B cell (primary cell): ENCODE measurements at places on chromosomes 11 and 22.

DNA sequence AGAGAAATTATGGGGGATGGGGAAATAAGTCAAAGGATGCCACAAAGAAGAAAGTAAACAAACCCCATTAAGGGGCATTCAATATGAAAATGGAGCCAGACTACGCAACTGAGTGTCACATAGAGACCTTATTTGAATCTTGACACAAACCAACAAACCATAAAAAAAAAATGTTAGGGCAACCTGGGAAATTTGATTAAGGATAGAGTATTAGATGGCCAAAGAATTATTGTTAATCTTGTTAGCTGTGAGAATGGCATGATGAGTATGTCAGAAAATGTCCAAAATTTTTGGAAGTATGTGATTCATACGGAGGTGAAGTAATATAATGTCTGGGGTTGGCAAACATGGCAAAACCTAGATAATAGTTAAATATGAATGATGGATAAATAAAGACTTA lies 322.1 kb upstream of the MPPED2 start:
- no peak for DNase-seq

DNA sequence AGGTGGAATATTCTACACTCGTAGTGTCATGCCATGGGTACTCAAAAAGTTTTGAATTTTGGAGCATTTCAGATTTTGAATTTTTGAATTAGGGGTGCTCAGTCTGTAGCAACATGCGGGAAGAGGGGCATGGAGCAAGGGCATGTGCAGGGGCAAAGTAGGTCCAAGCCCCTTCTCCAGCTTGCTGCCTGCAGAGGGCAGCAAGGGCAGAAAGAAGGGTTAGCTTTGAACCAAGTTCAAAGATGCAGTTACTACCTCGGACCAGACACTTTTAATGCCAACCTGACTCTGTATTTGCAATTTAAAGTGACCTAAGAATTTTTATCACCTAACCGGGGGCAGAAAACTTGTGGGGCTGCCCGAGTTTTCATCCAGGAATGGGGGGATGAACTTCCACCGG lies 68.2 kb downstream of the CD82 start:
- no peak for DNase-seq

DNA sequence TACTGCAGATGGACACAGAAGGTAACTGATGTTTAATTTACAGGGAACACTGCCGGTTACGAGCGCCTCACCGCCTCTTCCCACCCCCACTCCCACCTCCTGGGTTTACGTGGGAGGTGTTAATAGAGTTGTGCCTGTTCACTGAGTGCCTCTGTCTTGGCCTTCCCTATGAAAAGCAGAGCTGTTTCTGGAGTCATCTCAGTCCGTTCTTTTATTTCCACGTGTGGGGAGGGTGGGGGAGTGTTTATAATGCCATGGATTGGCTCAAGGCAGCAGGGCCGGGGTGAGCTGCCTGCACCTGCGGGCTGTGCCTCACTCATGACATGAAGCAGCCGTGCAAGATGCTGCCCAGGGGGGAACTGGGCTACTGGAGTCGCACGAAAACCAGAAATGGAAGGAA lies 322.7 kb downstream of the CADM1 start:
- no peak for DNase-seq

- DNase-seq: peak; percentile 27
Observed at GRCh38 chr22:37844904-37845329, 783 bp upstream of the ANKRD54 start.

DNA sequence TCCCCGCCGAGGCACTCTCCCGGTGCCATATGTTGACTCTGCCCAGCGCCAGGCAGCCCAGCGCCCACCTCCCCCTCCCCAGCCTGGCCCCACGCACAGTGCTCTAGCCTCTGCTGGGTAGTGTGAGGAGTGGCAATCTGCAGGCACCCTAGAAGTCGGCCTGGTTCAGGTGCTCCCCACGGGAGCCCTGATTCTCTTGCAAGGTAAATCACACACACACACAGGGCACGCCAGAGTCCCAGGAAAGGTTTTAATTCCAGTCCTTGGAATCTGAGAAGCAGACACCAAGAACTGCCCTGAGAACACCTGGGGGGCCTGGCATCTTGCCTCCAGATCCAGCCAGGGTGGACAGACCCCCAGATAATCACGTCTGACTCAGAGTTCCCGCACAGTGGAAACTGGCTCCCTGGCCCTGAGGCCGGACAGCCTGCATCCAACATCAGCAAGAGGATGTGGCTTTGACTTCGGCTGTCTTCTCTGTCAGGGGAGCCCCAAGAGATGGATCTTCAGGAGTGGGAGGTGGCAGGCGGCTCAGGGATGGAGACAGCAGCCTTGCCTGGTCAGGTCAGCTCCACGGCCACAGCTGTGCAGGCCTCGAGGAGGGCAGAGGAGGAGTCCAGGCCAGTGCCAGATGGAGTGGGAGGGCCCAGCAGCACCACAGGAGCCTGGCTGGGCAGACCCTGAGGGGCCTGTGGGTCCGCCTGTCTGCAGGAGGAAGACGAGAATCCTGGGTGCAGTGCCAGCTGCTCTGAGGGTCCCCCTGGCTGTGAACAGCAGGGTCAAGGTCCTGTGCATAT lies 1.1 kb upstream of the RIN1 start:
- DNase-seq: no peak

- no peak for DNase-seq
Observed at GRCh38 chr11:119181677-119182412, 3.4 kb upstream of the NHERF4 start.

DNA sequence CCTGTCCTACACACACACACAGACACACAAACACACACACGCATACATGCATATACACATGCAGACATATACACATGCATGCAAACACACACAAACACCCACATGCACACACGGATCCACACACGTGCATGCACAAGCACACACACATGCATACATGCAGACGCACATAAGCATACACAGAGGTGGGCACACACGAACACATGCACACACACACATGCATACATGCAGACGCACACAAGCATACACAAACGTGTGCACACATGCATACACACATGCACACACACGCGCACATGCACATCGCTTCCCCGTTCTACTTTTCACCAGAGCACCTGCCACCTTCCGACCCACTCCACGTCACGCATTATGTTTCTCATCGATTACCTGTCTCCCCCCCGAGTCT lies 13.2 kb downstream of the PHF21B start:
- DNase-seq: no peak

DNA sequence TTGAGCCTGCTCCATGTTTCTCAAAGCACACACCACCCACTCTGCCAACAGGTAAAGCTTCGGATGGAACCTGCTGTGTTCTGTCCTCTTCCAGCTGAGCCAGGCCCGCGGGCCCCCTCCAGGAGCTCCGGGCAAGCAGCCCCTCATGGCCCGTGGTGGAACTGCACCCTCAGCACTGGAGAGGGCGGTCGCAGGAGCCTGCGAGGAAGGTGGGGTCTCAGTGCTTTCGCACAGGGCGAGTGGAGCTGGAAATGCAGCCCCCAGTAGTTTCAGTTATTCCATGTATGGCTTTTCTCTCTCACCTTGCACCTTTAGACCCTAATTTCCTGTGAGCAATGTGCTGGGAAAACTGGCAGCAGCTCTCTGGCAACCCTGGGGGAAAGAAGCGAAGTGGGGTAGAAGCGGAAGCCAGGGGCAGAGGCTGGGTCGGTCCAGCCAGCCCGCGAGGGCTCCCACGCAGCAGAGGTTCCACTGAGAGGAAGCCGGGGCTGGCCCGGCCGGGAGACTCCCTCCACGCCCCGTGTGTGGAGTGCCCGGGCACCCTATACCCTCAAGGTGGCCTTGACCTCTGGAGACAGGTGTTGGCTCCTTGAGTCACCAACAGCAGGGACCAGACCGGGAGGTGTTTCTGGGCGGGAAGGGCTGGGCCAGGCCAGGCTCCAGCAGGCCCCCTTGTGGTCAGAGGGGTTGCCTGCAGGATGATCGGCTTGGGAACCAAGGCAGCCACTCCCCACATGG lies 119.9 kb upstream of the TMEM45B start:
- peak; percentile 60 for DNase-seq

DNA sequence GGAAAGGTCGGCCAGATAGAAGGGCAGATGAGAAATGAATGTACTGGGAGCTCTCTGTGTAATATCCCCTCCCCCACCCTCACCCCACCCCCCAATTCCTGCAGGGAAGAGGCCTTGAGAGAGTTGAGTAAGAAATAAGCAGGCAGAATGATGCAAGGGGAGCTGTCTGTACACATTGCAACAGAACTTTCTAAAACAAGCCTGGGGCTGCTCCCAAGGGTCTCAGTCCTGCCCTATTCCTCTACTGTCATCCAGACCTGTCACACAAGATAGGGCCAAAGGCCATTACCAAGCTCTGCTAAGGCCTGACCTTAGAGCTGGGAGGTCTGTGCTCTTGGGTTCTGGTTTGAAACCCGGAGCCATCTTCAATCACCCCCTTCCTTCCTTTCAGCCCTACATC lies 5.7 kb upstream of the DGAT2 start:
- no peak for DNase-seq

DNA sequence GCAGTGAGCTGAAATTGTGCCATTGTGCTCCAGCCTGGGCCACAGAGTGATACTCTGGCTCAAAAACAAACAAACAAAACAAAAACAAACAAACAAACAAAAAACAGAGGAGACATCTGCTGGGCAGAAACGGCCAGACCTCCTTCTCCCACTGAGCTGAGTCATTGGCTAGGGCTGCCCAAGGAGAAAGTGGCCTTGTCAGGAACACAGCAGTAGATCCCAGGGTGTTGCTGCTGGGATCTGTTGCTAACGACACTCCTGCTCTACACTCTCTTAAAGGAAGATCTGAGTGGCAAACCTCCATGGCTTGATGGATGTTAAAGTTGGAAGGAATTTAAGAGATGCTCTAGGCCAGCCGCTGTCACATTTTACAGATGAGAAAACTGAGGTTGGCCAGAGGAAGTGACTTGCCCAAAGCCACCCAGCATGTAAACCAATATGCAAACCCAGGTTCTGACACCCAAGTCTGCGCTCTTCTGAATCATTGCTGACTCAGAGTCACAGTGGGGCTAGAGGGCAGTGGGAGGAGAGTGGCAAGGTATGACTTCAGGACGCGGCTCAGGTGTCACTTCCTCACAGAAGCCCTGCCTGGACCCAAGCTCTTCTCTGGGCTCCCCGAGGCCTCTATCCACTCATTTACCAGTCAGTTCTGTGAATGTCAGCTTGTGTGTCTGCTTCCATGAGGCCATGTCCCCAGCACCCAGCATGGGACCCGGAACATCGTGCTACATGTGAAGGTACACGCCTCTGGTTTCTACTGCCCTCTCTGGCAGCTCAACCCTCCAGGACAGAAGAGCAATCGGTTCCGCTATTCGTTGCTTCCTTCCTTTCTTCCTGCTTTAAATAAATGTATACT lies 11.3 kb upstream of the GDPD5 start:
- peak; percentile 76 for DNase-seq

GRCh38 chr11:22785251-22785650 lies 44.4 kb downstream of the SVIP start:
- no peak for DNase-seq

DNA sequence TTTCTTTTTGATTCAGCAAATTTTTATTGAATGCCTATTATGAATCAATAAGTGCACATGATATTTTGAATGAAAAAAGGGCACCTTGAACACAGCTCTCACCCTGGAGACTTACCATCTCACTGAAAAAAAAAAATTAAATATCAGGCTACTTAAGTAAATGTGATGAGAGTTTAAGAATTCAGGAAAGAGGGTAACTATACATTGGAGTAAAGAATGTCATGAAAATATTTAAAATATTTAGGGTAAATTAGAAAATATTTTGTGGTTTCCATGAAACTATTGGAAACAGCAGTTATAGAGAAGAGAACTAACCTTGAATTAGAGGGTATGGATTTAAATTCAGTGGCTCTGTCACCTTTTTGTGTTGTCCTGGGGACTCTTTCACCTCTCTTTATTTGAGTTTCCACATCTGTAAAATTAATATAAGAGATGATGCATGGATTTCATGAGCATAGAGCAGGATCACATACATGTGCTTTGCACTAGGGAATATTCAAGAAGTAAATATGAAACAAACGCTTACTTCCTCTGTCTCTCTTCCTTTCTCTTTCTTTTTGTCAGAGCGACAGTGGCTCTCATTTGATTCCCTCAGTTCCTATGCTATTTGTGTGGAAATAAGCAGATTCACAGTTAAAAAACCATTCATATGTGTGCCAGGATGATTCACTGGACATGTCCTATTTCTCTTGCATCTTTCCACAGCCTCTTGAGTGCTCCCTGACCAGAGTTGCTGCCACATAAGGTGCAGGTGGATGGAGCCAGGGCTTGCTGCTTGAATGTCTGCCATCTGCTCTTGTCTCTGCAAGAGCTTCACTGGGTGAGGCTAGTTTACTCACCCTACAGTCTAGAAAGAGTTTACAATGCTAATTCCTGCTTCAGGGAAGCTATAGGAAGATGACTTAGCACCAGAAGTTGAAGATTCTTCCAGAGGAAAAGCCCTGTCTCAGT lies 533.1 kb downstream of the ETS1 start:
- DNase-seq: peak; percentile 41

DNA sequence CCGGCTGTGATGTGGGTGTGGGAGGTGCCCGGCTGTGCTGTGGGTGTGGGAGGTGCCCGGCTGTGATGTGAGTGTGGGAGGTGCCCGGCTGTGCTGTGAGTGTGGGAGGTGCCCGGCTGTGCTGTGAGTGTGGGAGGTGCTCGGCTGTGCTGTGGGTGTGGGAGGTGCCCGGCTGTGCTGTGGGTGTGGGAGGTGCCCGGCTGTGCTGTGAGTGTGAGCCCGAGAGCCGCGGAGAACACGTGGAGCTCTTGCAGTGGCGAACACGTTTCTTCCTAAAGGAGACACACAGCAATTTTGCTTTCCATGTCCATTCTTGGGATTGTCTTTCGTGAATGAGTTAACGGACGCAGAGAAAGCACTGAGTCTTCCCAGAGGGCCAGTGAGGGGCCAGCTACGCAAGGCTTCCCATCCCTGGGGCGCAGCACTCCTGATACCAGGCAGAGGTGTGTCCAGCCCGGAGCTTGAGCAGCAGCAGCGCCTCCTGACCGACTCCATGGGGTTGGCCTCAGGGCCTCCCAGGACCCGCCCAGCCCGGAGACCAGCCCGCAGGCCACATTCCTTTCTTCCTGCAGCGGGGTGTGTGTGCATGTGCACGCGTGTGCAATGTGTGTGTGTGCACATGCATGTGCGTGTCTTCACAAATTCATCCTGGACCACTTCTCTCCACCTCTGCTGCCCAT lies 245.0 kb upstream of the B3GAT1 start:
- no peak for DNase-seq

- no peak for DNase-seq
Observed at GRCh38 chr22:32649515-32650200, 151.8 kb upstream of the TIMP3 start.

GRCh38 chr11:35281169-35281688 lies 138.1 kb downstream of the SLC1A2 start:
- no peak for DNase-seq

DNA sequence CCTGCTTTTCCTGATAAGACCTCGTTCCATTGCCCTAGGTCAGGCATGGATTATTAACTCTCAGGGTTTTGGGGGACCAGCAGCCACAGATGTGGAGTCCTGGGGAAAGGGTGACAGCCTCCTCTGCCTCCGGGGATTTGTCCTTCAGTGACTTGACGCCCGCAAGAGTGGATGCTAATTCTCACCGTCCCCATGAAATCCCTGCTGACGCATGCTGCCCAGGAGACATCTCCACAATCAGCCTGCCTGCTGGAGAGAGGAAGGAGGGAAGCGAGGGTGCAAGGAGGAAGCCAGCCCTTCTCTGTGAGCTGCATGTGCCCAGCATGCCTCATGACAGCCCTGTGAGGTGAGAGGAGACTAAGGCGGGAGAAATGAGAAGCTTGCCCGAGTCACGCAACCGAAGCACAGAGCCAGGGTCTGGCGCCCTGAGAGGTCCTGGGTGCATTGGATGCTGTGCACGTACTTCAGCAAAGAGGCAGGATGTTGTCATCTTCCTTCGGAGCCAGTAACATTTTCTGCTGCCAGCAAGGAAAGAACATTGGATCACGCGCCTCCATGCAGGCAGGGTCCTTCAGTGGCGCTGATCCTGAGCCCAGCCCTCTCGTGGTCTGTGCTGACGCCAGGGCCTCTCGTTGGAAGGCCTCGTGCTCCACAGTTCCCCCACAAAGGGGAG lies 27.3 kb upstream of the KRTAP5-6 start:
- no peak for DNase-seq
